ENCODE measurements at places on chromosomes 16 and 17. TPM values are rescaled to one million over a fixed set of nuclear protein-coding genes. Genes with fewer than 3 reads are reported as not detected.
A peak's percentile ranks its signal among the peaks of the same experiment; 100 is the strongest.

GRCh38 chr16:57266531-57267260, 17.8 kb downstream of the PLLP start:
- H3K27me3 ChIP-seq: no peaks in the 10 kb centered on the region
- H3K36me3 ChIP-seq: no peaks in the 10 kb centered on the region
- H3K4me1 ChIP-seq: no peaks in the 10 kb centered on the region
- H3K27ac ChIP-seq: no peak overlapping the region
- no peak overlapping the region for H3K4me3 ChIP-seq

- H3K27me3 ChIP-seq: no peaks in the 10 kb centered on the region
- H3K4me1 ChIP-seq: no peaks in the 10 kb centered on the region
- H3K36me3 ChIP-seq: no peaks in the 10 kb centered on the region
- DNase-seq: no peak
- no peak overlapping the region for H3K4me3 ChIP-seq
These were observed 252.2 kb upstream of the TOX3 start for GRCh38 chr16:52799149-52799548.

GRCh38 chr16:7227229-7227721, 105.4 kb upstream of the RBFOX1 start:
- no peak overlapping the region for H3K4me3 ChIP-seq
- no peaks in the 10 kb centered on the region for H3K4me1 ChIP-seq
- no peaks in the 10 kb centered on the region for H3K36me3 ChIP-seq
- no peak for DNase-seq
- no peak overlapping the region for H3K27ac ChIP-seq

GRCh38 chr16:27945233-27945973, 118.1 kb downstream of the GSG1L start:
- DNase-seq: no peak

DNA sequence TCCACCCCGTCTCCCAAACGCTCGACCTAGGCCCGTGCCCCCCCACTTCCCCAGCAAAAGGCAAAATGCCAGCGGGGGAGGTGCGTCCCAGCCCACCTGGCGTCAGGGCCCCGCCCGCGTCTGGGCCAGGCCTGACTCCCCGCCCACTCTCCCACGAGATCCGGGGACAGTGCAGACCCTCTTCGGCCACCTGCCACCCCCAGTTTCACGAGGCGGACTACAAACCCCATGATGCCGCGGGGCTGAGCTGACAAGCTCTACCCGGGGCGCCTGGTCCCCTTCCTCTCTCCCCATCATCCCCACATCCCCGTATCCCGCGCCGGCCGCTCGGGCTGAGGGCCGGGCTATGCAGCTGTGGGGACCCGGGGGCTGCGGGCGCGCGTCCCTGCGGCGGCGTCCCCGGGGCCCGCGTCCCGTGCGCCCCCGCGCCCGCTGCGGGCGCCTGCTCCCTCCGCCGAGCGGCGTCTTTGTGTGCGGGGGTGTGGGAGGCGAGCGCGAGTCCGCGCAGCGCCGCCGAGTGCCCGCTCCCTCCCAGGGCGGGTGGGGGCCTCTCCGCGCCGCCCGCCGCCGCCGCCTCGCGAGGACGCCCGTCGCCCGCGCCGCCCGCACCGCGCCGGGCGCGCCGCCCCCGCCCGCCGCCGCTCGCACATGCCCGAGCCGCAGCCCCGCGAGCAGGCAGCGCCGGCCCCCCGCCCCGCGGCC, at the start of gene ANKRD13B:
Gene ANKRD13B (plus strand): TSS at position 283 of the 702 bp plus-strand sequence. CDS start 490 bp downstream, outside the sequence.
- no peaks in the 10 kb centered on the region for H3K36me3 ChIP-seq
- peaks cover 72% of the 10 kb centered on the region for H3K4me1 ChIP-seq
- peak; percentile 82 for DNase-seq
- peak within 1 kb of the TSS; percentile 97 for H3K4me3 ChIP-seq

- H3K4me1 ChIP-seq: no peaks in the 10 kb centered on the region
- no peak for DNase-seq
- no peak overlapping the region for H3K4me3 ChIP-seq
- peaks cover 3% of the 10 kb centered on the region for H3K27me3 ChIP-seq
- no peaks in the 10 kb centered on the region for H3K36me3 ChIP-seq
- no peak overlapping the region for H3K27ac ChIP-seq
These were observed 115.2 kb downstream of the RBFOX3 start for GRCh38 chr17:79495665-79496064.

Gene ABCA3
- 13.7 TPM for total RNA-seq

Gene KRTAP2-3
- total RNA-seq: not detected

- peaks cover 24% of the 10 kb centered on the region for H3K4me1 ChIP-seq
- DNase-seq: no peak
- peaks cover 4% of the 10 kb centered on the region for H3K36me3 ChIP-seq
- H3K27ac ChIP-seq: peak overlapping the region; percentile 96
- H3K27me3 ChIP-seq: no peaks in the 10 kb centered on the region
These were observed 944 bp upstream of the MARF1 start for GRCh38 chr16:15643946-15644250.

GRCh38 chr17:3527896-3528295, 29.7 kb downstream of the TRPV3 start:
- no peak overlapping the region for H3K4me3 ChIP-seq
- DNase-seq: no peak
- H3K36me3 ChIP-seq: no peaks in the 10 kb centered on the region
- no peaks in the 10 kb centered on the region for H3K27me3 ChIP-seq
- H3K4me1 ChIP-seq: no peaks in the 10 kb centered on the region
- H3K27ac ChIP-seq: no peak overlapping the region

GRCh38 chr17:76681222-76682137, 29.3 kb downstream of the MXRA7 start:
- peaks cover 6% of the 10 kb centered on the region for H3K36me3 ChIP-seq
- H3K27ac ChIP-seq: no peak overlapping the region
- no peaks in the 10 kb centered on the region for H3K27me3 ChIP-seq
- DNase-seq: peak; percentile 76
- H3K4me3 ChIP-seq: no peak overlapping the region

Gene HOXB5
- 6.4 TPM for total RNA-seq

GRCh38 chr16:10205688-10206087, 23.5 kb upstream of the GRIN2A start:
- no peaks in the 10 kb centered on the region for H3K36me3 ChIP-seq
- H3K27me3 ChIP-seq: no peaks in the 10 kb centered on the region
- no peak overlapping the region for H3K27ac ChIP-seq

Gene CBFA2T3
- total RNA-seq: 1.7 TPM

Gene SLC47A1
- 1.9 TPM for total RNA-seq

Gene TEN1
- 13.3 TPM for total RNA-seq

- peaks cover 67% of the 10 kb centered on the region for H3K27me3 ChIP-seq
- DNase-seq: no peak
- H3K4me1 ChIP-seq: no peaks in the 10 kb centered on the region
- H3K4me3 ChIP-seq: no peak overlapping the region
These were observed 149.3 kb downstream of the FOXL1 start for GRCh38 chr16:86727632-86728031.

Gene MTSS2
- total RNA-seq: 54.8 TPM

DNA sequence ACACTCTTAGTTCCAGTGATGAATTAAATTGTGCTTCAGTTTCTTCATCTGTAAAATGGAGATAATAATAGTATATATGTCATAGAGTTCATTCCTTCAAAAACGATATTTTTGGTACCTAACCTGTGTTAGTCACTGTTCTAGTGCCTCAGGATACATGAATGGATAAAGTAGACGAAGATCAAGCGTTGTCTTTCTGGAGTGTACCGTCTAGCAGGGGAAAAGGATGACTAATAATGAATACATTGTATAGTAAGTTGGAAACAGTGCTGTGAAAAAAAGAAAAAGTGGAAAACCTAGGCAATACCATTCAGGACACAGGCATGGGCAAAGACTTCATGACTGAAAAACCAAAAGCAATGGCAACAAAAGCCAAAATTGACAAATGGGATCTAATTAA, 8.6 kb downstream of the KRT10 start:
- H3K4me1 ChIP-seq: no peaks in the 10 kb centered on the region
- H3K36me3 ChIP-seq: peaks cover 3% of the 10 kb centered on the region

DNA sequence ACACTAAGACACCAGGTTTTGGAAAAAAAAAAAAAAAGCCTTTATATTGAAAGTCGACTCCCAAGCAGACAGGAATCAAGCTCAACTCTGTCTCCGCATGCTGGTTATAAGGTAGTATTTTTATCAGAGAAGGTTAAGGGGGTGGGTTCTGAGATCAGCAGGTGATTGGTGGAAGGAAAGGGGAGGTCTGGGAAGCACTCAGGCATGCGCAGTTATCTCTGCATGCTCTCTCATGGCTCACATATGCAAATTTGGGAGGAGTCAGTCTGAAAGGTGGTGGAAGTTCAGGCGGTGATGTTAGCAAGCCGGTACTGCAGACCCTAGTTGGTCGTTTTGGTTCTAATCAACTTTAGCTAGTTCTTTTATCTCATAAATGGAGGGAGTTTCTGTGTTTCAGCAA, 357.6 kb upstream of the C16orf82 start:
- DNase-seq: peak; percentile 18
- H3K27me3 ChIP-seq: no peaks in the 10 kb centered on the region
- no peaks in the 10 kb centered on the region for H3K4me1 ChIP-seq
- no peak overlapping the region for H3K27ac ChIP-seq
- no peaks in the 10 kb centered on the region for H3K36me3 ChIP-seq
- H3K4me3 ChIP-seq: no peak overlapping the region

DNA sequence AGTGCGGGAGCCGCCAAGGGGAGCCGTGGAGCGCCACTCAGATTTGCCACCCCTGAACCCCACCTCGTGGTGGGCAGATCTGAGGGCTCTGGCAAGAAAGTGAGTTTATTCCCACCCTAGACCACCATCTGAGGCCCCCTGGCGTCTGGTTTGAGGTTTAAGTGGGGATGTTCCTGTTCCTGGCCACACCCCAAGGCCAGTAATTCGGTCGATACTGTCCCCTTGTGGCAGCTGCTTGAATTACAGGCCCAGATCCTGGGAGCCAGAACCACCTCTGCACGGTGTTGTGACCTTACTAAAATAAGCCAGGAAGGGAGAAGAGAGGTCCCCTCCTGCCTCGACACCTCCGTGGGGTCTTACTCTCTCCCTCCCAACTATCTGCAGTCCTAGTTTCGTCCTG, 3.3 kb upstream of the LAT start:
- H3K36me3 ChIP-seq: peaks cover 3% of the 10 kb centered on the region
- peak; percentile 33 for DNase-seq
- no peaks in the 10 kb centered on the region for H3K4me1 ChIP-seq
- no peak overlapping the region for H3K4me3 ChIP-seq

- DNase-seq: no peak
- no peak overlapping the region for H3K27ac ChIP-seq
- no peaks in the 10 kb centered on the region for H3K36me3 ChIP-seq
These were observed 53.1 kb upstream of the MARCHF10 start for GRCh38 chr17:62860962-62861873.

DNA sequence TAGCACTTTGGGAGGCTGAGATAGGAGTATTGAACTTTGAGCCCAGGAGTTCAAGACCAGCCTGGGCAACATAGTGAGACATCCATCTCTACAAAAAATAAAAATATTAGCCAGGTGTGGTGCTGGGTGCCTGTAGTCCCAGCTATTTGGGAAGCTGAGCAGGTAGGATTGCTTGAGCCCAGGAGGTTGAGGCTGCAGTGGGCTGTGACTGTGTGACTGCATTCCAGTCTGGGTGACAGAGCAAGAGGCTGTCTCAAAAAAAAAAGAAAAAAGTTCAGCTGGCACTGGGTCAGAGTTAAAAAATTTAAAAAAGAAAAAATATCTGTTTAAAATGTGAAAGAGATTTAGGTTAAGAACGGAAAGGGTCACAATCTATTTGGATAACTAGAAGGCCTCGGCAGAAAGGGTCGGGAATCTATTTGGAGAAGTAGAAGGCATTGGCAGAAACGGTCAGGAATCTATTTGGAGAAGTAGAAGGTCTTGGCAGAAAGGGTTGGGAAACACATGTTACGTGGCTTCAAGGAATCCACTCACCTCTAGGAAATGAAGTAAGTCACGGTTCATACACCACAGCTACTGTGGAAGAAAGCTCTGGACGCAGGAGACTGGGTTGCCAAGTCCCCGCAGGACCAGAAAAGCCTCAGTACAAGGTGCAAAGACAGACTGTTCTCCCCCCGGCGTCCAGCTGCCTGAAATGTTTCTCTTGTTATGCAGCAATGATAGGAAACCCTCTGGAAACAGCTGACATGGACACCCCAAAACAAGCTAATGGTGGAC, 25.3 kb downstream of the LMF1 start:
- peaks cover 13% of the 10 kb centered on the region for H3K4me1 ChIP-seq
- no peaks in the 10 kb centered on the region for H3K36me3 ChIP-seq
- no peak for DNase-seq
- H3K27ac ChIP-seq: no peak overlapping the region
- H3K27me3 ChIP-seq: no peaks in the 10 kb centered on the region

- no peaks in the 10 kb centered on the region for H3K36me3 ChIP-seq
- DNase-seq: no peak
- H3K4me3 ChIP-seq: no peak overlapping the region
- H3K27ac ChIP-seq: no peak overlapping the region
- H3K27me3 ChIP-seq: peaks cover 25% of the 10 kb centered on the region
These were observed 42.3 kb downstream of the ABCC12 start for GRCh38 chr16:48113471-48113870.

DNA sequence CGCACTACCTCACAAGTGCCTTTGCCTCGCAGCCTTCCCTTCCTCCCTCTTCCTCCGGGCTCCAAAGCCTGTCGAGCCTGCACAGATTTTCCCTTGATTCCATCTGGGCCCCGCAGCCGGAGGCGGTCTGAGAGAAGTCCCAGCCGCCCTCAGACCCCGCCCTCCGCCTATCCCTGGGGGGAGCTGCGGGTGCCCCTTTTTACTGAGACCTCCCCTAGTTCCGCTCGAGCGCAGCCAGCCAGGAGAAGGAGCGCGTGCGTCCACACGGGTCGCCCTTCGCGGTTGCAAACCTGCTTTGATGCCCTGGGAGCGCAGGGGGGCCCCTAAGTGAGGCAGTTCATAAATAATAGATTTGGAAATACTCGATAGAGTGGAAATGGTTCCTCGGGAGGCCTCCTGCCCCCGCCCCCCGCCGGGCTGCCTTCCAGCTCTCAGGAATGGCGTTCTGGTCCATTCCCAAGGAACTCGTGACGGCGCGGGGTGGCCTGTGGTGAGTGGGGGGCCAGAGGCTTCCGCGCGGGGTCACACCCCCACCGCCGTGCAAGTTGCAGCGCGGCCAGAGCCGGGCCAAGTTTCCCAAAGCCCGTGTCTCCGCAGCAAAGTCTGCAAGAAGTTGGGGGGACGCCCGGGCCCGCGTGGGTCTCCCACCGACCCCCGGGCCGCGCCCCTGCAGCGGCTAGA, 610 bp downstream of the C16orf74 start:
- DNase-seq: peak; percentile 80
- peak overlapping the region; percentile 64 for H3K4me3 ChIP-seq
- H3K27me3 ChIP-seq: no peaks in the 10 kb centered on the region
- peaks cover 49% of the 10 kb centered on the region for H3K4me1 ChIP-seq
- no peaks in the 10 kb centered on the region for H3K36me3 ChIP-seq
- peak overlapping the region; percentile 64 for H3K27ac ChIP-seq

Measured in A673 (cell line).